Peyer's patch (tissue), 4 donors: ENCODE measurements at places on chromosomes 3 and 15. TPM values are rescaled to one million over a fixed set of nuclear protein-coding genes. Genes with fewer than 3 reads are reported as not detected.
A peak's percentile ranks its signal among the peaks of the same experiment; 100 is the strongest.

The CLDN16 gene
- total RNA-seq = not detected

The UBE2E2 gene
- 34.5 TPM for total RNA-seq

DNA sequence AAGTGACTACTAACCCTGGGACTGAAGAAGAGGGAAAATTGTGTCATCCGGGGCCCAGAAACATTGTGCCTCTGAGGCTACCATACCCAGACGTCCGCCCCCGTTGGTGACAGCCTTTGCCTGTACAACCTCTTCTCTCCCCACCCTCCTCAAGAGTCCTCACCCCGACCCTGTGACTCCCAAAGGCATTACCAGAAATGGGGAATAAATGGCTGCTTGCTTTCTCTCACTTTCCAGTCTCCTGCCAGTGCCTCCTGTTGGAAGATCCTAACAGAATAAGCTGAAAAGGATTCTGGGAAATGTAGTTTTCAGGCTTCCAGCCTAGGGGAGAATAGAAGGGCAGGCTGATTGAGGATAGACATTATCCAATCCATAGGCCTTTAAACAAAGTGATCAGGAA, 30.8 kb upstream of the SLC25A36 start:
- DNase-seq = no peak
- H3K4me3 ChIP-seq = no peak overlapping the region
- H3K4me1 ChIP-seq = no peaks in the 10 kb centered on the region
- no peaks in the 10 kb centered on the region for H3K27me3 ChIP-seq
- no peak overlapping the region for H3K27ac ChIP-seq

DNA sequence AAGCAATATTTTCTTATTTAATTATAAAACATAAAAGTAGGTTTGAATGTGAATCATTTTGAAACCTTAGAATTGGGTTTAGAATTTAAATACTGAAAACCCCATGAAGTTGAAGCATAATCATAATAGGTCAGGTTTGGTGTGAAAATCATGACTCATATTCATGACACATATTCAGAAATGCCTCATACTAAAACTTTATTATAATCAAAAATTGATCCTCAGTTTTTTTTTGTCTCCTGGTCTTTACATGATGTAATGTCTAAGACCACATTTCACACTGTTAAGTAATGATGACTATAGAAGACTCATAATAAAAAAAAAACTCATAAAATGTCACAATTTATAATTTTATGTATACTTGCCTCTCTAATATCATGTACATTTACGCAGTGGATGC, 190.4 kb downstream of the FOXP1 start:
- no peak for DNase-seq
- no peak overlapping the region for H3K4me3 ChIP-seq
- H3K36me3 ChIP-seq = no peaks in the 10 kb centered on the region
- H3K4me1 ChIP-seq = peaks cover 19% of the 10 kb centered on the region

DNA sequence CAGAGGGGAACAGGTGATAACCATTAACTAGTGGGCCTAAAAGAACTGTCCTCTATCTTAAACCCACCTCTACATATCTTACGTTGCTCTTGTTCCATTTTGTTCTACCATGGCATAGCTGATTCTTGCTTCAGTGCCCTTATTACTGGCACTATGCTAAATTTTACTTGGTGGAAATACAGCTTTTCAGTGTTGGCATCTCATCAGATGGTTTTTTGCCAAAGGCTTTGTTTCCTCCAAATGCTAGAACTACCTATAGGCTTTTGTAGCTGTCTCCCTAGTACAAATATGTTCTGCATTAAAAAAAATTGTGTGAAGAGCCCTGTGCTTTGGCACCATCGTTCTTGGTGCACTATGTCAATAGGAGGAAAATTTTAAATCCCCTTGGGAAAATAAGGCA, 145.0 kb upstream of the ZBTB20 start:
- H3K4me1 ChIP-seq = no peaks in the 10 kb centered on the region
- no peak overlapping the region for H3K27ac ChIP-seq
- no peak overlapping the region for H3K4me3 ChIP-seq
- H3K27me3 ChIP-seq = no peaks in the 10 kb centered on the region

GRCh38 chr3:52092271-52092660, 35.9 kb upstream of the DUSP7 start:
- no peak overlapping the region for H3K4me3 ChIP-seq
- H3K27me3 ChIP-seq = no peaks in the 10 kb centered on the region
- DNase-seq = no peak
- H3K27ac ChIP-seq = no peak overlapping the region
- no peaks in the 10 kb centered on the region for H3K4me1 ChIP-seq

GRCh38 chr3:49238274-49239127, 38.5 kb downstream of the C3orf62 start:
- H3K4me1 ChIP-seq = no peaks in the 10 kb centered on the region
- peak; percentile 69 for DNase-seq
- H3K27me3 ChIP-seq = no peaks in the 10 kb centered on the region
- no peak overlapping the region for H3K4me3 ChIP-seq
- peak overlapping the region; percentile 44 for H3K27ac ChIP-seq

- no peak for DNase-seq
- no peaks in the 10 kb centered on the region for H3K36me3 ChIP-seq
- no peaks in the 10 kb centered on the region for H3K27me3 ChIP-seq
- H3K4me3 ChIP-seq = no peak overlapping the region
- H3K4me1 ChIP-seq = no peaks in the 10 kb centered on the region
Observed at GRCh38 chr3:9949115-9949514, 3.1 kb downstream of the PRRT3 start.

GRCh38 chr15:51363383-51363782, 21.9 kb downstream of the GLDN start:
- no peaks in the 10 kb centered on the region for H3K27me3 ChIP-seq
- H3K4me1 ChIP-seq = no peaks in the 10 kb centered on the region
- H3K27ac ChIP-seq = no peak overlapping the region

- no peak for DNase-seq
- no peak overlapping the region for H3K4me3 ChIP-seq
- H3K27ac ChIP-seq = no peak overlapping the region
- H3K36me3 ChIP-seq = no peaks in the 10 kb centered on the region
Observed at GRCh38 chr3:172051957-172052354, 12.6 kb downstream of the FNDC3B start.

DNA sequence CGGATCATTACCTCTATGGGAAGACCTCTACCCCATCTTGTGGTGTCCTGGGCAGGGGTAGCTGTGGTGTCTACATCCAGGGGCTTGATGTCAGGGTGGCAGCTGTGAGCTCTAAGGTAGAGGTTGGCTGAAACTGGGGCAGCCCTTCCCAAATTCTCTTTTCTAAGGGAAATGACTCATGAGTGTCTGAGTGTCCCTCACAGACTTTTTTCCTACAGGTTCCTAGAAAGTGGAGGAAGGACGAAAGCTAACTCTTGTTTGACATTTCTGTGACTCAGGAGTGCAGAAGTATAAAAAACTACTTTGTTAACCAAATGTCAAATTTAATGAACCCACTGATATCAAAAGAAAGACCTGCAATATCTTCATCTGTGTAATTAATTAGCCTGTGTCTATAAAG, 481.5 kb downstream of the PDCD6IP start:
- no peak for DNase-seq
- H3K4me1 ChIP-seq = no peaks in the 10 kb centered on the region
- no peaks in the 10 kb centered on the region for H3K36me3 ChIP-seq
- no peak overlapping the region for H3K27ac ChIP-seq
- no peaks in the 10 kb centered on the region for H3K27me3 ChIP-seq

- no peaks in the 10 kb centered on the region for H3K36me3 ChIP-seq
- H3K27ac ChIP-seq = no peak overlapping the region
- no peak overlapping the region for H3K4me3 ChIP-seq
- no peak for DNase-seq
- no peaks in the 10 kb centered on the region for H3K4me1 ChIP-seq
Observed at GRCh38 chr3:166123576-166123975, 286.4 kb upstream of the BCHE start.

- no peak overlapping the region for H3K4me3 ChIP-seq
- no peaks in the 10 kb centered on the region for H3K27me3 ChIP-seq
- DNase-seq = no peak
Observed at GRCh38 chr3:50819882-50820281, 145.2 kb downstream of the DOCK3 start.

GRCh38 chr3:45435961-45436360, 47.6 kb downstream of the LARS2 start:
- no peaks in the 10 kb centered on the region for H3K27me3 ChIP-seq
- H3K27ac ChIP-seq = no peak overlapping the region
- H3K4me1 ChIP-seq = no peaks in the 10 kb centered on the region
- no peak for DNase-seq

The KNG1 gene
- not detected for total RNA-seq

DNA sequence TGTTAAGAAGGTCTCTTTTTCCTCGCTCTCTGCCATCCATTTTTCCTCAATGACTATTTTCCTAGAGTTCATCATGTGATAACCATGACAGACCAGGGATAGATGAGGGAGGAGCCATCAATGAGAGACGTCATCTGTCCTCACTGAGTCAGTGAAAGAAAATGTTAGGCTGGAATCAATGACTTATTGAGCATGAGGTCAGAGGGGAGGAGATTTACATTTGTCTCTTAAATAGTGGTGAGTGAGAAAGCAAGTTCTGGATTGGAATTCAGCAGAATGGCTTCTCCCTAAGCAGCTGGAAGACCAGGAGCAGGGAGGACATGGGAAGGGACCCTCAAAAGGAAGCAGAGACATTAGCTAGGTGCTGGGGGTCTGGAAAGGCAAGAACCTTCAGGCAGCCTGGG, 28.2 kb upstream of the USP3 start:
- peaks cover 14% of the 10 kb centered on the region for H3K4me1 ChIP-seq
- H3K36me3 ChIP-seq = no peaks in the 10 kb centered on the region
- peak overlapping the region; percentile 78 for H3K27ac ChIP-seq
- H3K27me3 ChIP-seq = no peaks in the 10 kb centered on the region
- H3K4me3 ChIP-seq = no peak overlapping the region

DNA sequence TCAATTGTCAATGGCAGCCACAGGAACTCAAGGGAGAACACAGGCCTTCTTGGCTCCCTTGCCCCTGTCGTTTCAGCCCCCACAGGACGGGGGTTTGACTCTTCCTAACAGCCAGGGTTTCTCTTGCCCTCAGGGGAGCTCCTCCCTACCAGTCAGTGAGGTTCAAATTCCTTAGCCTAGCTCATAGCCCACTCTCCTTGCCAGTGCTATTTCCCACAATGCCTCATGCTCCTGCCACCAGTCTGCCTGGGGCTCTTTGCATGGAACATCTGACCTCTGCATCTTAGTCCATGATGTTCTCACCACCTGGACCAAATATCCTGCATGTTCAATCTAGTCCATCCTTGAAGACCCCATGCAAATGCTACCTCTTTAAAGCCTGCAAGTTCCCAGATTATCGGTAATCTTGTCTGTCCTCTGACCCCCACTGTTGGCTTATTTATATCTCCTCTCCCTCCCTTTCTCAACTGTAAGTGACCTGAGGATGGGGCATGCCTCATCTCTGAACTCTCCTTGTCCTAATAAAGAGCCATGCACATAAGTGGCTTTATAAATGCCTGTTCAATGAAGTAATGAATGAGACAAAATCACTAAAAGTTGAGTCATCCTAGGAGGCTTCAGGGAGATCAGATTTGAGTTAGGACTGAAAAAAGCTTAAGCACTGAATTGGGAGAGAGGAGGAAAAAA, 78.0 kb downstream of the MYO1E start:
- no peak overlapping the region for H3K4me3 ChIP-seq
- peaks cover 2% of the 10 kb centered on the region for H3K4me1 ChIP-seq
- no peaks in the 10 kb centered on the region for H3K36me3 ChIP-seq
- DNase-seq = no peak
- H3K27ac ChIP-seq = peak overlapping the region; percentile 52

GRCh38 chr3:8500319-8500988, 1.2 kb upstream of the LMCD1 start:
- peak overlapping the region; percentile 75 for H3K27ac ChIP-seq
- DNase-seq = no peak
- no peak overlapping the region for H3K4me3 ChIP-seq
- no peaks in the 10 kb centered on the region for H3K4me1 ChIP-seq

The CX3CR1 gene
- not detected for total RNA-seq

- no peak for DNase-seq
- no peaks in the 10 kb centered on the region for H3K4me1 ChIP-seq
- no peak overlapping the region for H3K27ac ChIP-seq
- no peaks in the 10 kb centered on the region for H3K36me3 ChIP-seq
- H3K4me3 ChIP-seq = no peak overlapping the region
- no peaks in the 10 kb centered on the region for H3K27me3 ChIP-seq
Observed at GRCh38 chr3:144314946-144315345, 343.3 kb downstream of the DIPK2A start.

GRCh38 chr3:3027976-3028567, 82.1 kb downstream of the IL5RA start:
- no peak overlapping the region for H3K4me3 ChIP-seq
- no peaks in the 10 kb centered on the region for H3K36me3 ChIP-seq
- H3K4me1 ChIP-seq = no peaks in the 10 kb centered on the region
- no peak overlapping the region for H3K27ac ChIP-seq
- no peaks in the 10 kb centered on the region for H3K27me3 ChIP-seq

- H3K4me1 ChIP-seq = no peaks in the 10 kb centered on the region
- H3K36me3 ChIP-seq = no peaks in the 10 kb centered on the region
- H3K4me3 ChIP-seq = no peak overlapping the region
- DNase-seq = no peak
Observed at GRCh38 chr3:192171213-192171612, 556.1 kb downstream of the FGF12 start.

The CTDSPL gene
- total RNA-seq = 39.8 TPM

DNA sequence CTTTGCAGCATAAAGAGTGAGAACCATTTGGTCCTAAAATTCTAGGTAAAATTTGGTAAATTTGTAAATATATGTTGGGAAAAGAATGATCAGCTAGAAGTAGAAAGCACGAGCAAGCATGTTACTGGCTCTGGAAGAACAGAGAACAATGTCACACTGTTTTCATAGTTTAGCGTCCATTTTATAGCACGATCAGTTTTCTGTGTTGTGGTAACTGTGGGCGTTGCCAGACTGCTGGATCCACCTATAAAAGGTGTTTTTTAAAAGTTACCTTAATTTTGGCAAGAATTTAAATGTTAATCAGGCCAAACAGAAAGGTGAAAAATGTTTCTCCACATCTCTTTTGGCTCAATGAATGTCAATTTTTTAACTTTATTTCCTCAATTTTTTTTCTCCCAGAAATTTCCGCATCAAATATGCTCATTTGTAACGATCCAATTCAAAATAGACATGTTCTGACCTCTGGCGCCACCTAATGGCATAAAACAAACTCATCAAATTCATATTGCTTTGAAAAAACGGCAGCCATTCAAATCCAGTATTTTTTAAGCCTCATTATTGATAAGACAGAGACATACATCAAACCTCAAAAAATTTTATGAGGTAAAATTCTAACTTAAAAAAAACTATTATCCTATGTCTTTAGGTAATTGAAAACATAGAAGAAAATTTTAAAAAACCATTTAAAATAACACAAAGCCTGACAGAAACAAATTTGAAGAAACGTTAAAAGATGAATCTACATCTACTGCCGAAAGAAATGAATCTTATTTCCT, 5.5 kb upstream of the GP5 start:
- no peak overlapping the region for H3K4me3 ChIP-seq
- no peaks in the 10 kb centered on the region for H3K36me3 ChIP-seq
- H3K4me1 ChIP-seq = no peaks in the 10 kb centered on the region
